Activated CD4-positive, alpha-beta T cell treated with anti-CD3 and anti-CD28 coated beads for 1 hour (primary cell): ENCODE measurements at places on chromosomes 3 and 15.

- no peak for DNase-seq
Observed at GRCh38 chr3:181930105-181930504, 218.4 kb downstream of the SOX2 start.

GRCh38 chr15:87828608-87829007, 427.9 kb downstream of the NTRK3 start:
- no peak for DNase-seq

DNA sequence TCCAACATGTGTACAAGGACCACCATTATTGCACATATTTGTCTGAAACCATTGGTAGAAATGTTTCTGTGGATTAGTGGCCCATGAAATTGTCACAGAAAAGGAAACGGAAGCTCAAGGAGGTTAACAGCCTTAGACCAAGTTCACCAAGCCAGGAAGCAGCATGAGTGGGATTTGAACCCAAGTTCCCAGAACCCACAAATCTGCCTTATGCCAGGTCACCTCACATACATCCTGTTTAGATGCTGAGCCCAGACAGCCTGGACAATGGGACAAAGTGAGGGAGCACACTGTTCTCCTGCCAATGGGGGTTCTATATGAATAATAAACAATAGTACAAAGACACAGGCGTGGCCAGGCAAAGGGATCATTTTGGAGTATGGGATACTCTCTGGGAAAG, 59.6 kb upstream of the CA12 start:
- DNase-seq: no peak

GRCh38 chr3:18018491-18019160, 276.2 kb upstream of the TBC1D5 start:
- no peak for DNase-seq

DNA sequence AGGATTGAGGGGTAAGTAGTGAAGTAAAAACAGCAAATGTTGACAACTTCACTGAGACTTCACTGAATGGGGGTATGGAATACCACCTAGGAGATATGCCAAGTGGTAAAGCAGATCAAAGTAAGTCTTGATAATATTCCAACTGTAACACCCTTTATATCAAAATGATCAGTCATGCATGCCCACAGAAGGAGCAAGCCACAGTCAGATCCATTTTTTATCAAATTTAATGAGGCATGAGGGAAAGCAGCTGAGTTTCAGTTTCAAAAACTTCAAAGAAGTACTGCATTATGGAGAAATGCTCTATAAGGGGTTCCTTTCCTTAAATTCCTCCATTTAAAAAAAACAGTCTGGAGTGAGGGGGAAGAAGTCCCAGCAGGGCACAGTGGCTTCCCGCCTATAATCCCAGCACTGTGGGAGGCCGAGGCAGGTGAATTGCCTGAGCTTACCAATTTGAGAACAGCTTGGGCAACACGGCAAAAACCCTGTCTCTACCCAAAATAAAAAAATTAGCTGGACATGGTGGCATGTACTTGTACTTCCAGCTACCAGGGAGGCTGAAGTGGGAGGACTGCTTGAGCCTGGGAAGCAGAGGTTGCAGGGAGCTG, 56.9 kb downstream of the TJP1 start:
- no peak for DNase-seq

DNA sequence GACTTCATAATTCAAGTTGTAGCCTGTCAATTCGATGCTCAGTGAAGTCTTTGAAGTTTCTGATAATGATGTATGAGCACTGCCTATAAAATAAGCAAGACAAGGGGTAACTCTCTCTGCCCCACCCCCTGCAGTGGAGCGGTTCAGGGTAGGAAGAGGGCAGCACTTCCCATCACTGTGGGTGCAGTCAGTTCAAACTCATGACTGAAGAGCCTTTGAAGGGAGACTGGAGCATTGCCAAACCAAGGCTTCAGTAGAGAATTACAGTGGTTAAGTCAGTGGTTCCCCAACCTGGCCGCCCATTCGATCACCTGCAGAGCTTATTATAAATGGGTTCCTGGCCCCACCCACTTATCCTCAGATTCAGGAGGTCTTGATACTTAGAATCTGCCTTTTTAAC, 190.6 kb downstream of the SHQ1 start:
- DNase-seq: peak; percentile 30

DNA sequence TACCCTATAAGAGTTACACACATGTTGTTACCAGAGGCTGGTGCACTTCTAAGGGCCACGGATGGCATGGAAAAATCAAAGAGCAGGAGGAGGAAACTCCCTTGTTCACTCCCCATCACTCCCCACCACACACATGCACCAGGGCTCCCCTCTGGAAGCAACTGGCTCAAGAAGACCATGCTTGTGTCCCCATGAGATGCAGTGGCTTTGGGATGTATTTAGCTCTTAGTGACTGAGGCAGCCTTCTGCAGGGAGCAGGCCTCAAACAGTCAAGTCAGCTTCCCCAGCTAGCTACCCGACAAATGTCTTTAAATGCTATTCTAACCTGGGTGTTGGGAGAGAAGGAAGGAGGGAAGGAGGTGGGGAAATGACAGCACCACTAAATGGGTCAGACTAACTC, 32.9 kb upstream of the RAD18 start:
- DNase-seq: no peak

- DNase-seq: no peak
Observed at GRCh38 chr15:66623801-66624453, 58.1 kb upstream of the LCTL start.

DNA sequence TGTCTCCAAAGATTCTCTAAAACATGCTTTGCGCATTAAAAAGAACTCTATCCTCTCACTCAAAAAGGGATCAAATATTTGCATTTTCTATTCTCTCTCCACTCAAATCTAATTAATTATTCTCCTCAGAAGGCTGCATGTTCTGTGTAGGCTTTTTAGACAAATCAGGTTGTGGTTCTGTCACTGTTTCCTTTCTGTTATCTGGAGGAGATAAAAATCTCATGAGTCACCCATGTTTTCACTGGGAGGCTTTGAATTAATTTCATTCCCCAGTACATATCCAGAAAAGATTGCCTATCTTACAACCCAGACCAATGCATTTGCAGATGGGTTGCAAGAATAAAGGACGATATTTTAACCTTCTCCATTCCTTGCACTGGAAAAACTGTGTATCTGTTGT, 446.5 kb downstream of the GRM7 start:
- no peak for DNase-seq

DNA sequence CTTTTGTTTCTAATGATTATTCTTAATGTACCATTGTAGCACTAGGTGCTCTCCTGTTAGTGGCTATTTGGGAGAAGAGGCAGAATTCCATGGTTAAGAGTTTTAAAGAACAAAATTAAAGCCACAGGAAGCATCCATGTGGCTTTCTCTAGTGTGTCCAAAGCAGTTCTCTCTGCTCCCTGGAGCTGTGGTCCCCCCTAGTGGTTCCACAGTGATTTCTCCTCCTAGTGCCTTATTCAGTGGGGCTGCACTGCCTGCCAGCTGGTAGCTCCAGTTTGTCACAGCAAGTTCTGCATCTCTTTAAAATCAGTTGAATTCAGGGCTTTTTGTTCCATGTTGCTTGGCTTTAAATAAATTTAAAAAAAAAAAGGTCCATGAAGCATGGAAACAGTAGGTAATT, 39.6 kb upstream of the FAM98B start:
- DNase-seq: no peak

DNA sequence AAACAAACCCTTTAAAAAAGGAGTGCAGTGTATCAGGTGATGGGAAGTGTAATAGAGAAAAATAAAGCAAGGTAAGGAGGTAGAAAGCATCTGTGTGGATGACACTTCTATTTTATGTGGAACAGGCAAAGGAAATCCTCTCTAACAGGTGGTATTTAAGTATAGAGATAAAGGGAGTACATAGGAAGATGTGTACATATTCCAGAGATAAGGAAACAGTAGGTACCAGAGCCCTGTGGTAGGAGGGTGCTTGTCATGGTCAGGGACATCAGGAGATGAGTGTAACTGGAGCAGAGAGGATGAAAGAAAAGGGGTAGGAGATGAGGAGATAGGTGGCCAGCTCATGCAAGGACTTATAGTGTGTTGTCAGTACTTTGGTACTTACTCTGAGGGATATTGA, 65.8 kb downstream of the CHST2 start:
- no peak for DNase-seq

- DNase-seq: no peak
Observed at GRCh38 chr3:122080207-122080587, 25.0 kb downstream of the CD86 start.

- no peak for DNase-seq
Observed at GRCh38 chr3:50260942-50261441, 8.0 kb upstream of the SEMA3B start.

DNA sequence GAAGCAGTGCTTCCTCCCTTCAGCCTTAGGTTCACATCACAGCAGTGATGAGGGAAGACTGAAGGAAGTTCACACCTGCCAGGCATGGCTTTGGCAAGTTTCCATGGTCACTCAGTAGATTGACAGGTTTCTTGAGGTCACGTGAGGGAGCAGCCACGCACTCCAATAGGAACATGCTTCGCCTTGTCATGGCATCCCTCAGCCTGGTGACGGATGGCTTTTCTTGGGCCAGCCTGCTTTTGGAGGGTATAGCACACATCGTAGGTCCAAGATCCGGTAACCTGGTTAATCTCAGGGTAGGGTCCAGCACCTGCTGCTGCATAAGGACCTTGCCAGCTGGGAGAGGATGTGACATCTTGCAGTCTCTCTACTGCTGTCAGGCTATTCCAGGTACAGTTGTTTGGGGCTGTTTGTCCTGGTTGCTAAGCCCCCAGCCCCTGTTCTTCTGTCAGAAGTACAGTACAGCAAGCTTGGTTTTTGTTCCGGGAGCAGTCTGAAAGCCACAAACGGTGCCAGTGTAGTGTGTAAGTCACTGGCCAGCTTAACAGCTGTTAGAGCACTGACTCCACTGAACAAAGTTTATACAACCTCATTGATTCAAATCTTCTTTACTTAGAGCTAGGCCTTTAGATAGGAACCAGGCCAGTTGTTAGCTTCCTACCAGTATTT, 42.3 kb downstream of the PSMD6 start:
- DNase-seq: no peak

GRCh38 chr3:147760085-147760484, 350.9 kb downstream of the ZIC1 start:
- DNase-seq: no peak

DNA sequence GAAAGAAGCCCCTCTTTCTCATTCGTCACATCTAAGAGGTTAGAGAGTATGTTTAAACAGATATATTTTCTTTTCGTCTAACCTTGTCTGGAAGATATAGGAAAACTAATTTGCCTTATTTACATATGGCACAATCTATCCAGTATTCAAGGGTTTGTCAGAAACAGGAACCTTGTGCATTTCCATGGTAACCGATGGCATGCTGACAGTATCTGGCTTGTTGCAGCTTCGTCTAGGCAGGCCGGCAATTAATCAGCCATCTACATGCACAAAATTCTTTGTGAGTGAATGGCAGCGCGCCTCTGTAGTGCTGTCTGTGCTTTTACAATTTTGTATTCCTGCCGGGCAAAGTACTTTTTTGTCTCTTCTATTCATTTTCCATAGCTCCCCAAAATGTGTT, 294.0 kb upstream of the SOX2 start:
- DNase-seq: no peak

DNA sequence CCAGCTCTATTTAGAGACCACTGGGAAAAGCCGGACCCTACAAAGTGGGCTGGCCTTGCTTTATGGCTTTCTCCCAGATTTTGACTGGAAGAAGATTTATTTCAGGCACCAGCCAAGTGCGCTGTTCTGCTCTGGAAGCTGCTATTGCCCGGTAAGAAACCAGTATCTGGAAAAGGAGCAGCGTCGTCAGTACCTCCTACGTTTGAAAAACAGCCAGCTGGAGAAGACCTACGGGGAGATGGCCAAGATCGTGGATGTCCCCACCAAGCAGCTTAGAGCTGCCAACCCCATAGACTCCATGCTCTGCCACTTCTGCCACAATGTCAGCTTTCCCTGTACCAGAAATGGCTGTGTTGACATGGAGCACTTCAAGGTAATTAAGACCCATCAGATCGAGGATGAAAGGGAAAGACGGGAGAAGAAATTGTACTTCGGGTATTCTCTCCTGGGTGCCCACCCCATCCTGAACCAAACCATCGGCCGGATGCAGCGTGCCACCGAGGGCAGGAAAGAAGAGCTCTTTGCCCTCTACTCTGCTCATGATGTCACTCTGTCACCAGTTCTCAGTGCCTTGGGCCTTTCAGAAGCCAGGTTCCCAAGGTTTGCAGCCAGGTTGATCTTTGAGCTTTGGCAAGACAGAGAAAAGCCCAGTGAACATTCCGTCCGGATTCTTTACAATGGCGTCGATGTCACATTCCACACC, 60.9 kb downstream of the PXYLP1 start:
- no peak for DNase-seq

DNA sequence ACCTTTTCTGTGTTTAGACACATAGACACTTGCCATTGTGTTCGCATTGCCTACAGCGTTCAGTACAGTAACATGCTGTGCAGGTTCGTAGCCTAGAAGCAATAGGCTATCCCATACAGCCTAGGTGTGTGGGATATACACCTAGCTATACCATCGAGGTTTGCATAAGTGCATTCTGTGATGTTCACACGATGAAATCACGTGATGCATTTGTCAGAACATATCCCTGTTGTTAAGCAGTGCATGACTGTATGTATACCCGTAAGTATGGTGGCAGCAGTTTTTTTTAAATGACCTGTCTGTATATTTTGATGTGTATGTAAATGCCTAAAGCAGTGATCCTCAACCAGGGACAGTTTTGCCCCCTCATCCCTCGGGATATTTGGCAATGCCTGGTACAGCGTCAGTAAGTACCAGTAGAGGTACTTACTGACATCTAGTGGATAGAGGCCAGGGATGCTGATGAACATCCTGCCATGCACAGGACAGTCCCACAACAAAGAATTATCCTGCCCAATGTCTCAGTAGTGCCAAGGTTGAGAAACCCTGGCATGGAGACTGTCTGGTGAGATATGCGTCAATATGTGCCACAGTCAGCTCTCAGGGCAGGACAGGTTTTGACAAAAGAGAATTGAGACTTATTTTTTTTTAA, 129.1 kb downstream of the HCN4 start:
- no peak for DNase-seq

DNA sequence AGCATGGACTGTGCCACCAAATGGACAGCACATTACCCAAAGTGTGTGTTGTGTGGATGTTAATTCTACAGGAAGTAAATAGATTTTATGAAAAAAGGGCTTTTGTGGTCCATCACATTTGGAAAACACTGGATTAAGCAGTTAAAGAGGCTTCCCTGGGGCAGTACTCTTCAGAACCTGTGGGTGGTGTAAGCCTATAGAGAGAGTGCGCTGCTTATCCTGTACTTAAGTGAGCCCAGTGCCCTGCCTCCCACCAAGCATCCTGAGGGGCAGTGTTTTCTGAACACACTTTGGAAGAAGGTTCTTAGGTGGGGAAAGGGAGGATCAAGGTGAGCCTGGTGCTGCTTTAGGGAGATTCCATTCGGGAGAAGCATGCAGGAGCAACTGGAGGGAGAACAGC, 10.9 kb downstream of the TTLL3 start:
- no peak for DNase-seq

DNA sequence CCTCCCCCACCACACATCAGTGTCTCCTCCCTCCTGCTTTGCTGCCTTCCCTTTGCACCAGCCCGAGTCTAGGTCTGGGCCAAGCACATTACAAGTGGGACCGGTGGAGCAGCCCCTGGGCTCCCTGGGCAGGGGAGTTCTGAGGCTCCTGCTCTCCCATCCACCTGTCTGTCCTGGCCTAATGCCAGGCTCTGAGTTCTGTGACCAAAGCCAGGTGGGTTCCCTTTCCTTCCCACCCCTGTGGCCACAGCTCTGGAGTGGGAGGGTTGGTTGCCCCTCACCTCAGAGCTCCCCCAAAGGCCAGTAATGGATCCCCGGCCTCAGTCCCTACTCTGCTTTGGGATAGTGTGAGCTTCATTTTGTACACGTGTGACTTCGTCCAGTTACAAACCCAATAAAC, 2.3 kb upstream of the ABCF3 start:
- DNase-seq: no peak

GRCh38 chr3:170247875-170248274, 25.7 kb downstream of the PRKCI start:
- DNase-seq: no peak
